ENCODE measurements at places on chromosomes 11 and 22. TPM values are rescaled to one million over a fixed set of nuclear protein-coding genes. Genes with fewer than 3 reads are reported as not detected.

- DNase-seq: no peak
These were observed 1.1 kb upstream of the RASD2 start for GRCh38 chr22:35539487-35539886.

GRCh38 chr11:96337541-96338431, 5.2 kb downstream of the MAML2 start:
- DNase-seq: no peak

- no peak for DNase-seq
These were observed 10.3 kb upstream of the CCDC86 start for GRCh38 chr11:60831501-60832079.

DNA sequence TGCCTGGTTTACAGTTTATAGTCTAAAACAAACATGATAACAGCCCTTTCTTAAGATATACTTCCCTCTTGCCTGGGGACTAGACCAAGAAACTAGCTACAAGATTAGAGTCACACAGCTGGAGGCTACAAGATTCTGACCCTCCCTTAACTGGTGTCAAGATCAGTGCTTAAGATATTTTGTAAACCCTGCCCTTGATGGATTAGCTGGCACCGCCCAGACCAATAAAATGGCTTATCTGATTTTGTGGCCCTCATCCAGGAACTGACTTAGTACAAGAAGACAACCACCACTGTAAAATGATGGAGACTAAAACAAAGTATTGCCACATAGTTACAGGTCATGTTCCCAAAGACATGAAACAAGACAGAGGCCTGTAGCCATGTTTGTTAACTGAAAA, 53.4 kb downstream of the FAM181B start:
- no peak for DNase-seq

DNA sequence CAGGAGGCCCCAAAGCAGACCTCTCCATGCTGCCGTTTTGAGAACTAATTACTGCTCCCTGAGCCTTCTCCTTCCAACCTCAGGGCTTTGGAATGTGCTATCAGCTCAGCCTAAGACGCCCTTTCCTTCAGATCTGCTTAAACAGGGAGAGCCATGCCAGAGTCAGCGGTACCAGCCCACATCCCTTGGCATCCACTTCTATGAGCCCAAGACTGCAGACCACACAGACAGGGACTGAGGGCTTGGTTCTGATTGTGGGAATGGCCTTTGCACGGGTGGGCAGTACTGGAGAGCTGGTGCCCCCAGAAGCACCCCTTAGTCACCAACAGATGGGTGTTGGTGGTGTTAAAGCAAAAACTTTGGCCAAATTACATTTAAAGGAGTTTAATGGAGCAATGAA, 146.5 kb downstream of the TTC17 start:
- DNase-seq: no peak

Gene PANX2
- 1.5 TPM for polyA plus RNA-seq

Gene BCO2
- polyA plus RNA-seq: 3.6 TPM

All from right renal pelvis (tissue), 4 donors.